ENCODE measurements at places on chromosomes 12 and 14.
A peak's percentile ranks its signal among the peaks of the same experiment; 100 is the strongest.

- DNase-seq = no peak
Observed at GRCh38 chr14:35932136-35932535, 106.0 kb downstream of the BRMS1L start.

DNA sequence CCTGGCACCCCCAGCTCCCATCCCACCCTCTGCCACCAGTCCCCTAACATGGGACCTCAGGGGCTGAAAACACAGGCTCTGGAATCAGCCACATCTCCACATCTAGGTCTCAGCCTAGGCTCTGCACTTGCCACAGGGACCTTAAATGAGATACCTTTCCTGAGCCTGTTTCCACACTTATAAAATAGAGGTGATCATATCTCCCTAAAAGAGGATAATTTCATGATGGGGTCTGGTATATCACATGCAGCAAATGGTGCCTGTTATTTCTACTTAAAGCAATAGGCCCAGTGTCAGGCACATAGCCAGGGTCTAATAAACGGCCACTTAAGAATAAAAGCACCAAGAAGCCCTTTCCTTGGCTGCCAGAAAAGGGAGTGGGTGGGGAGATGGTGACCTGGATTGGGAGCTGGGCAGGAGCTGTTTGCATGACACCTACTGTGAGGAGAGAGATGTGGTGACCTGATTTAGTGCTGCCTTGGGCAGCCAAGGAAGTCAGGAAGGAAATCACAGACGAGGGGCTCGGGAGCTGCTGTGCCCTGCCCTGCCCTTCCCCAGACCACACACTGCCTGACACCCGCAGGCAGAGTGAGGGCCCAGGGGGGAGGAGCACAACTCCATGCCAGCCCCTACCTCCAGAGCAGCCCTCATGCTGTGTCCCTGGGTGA, 71.2 kb downstream of the IRF2BPL start:
- DNase-seq = no peak

- no peak for DNase-seq
Observed at GRCh38 chr14:87864356-87865270, 128.4 kb downstream of the GALC start.

DNA sequence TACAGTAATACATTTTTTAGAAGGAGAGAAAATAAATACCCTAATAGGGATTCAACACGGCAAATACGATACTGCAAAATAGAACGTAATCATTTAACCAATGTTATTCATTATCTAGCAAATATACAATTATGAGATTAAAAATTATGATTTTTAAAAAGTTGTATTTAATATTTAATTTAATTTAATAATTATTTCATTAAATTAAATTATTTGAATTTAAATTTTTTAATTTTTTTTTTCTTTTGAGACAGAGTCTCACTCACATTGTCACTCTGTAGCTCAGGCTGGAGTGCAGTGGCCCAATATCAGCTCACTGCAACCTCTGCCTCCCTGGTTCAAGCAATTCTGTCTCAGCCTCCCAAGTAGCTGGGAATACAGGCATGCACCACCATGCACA, 42.0 kb downstream of the GXYLT1 start:
- no peak for DNase-seq

DNA sequence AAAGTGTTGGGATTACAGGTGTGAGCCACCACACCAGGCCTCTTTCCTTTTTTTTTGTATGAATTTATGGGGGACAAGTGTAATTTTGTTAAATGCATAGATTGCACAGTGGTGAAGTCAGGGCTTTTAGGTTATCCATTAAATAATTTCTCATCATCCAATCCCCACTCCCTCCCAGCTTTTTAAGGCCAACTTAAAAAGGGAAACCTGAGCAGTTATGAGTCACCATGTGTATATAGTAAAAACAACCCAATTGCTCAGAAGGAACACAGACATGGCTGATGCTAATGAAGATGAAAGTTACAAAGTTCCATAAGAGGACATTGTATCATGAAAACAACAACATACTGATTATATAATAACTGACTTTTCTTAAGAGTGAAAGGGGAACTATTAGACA, 25.6 kb upstream of the ARID2 start:
- DNase-seq = no peak

GRCh38 chr14:22276913-22277816, 311.9 kb downstream of the DAD1 start:
- no peak for DNase-seq

GRCh38 chr12:22670762-22671161, 45.8 kb downstream of the ETNK1 start:
- no peak for DNase-seq

DNA sequence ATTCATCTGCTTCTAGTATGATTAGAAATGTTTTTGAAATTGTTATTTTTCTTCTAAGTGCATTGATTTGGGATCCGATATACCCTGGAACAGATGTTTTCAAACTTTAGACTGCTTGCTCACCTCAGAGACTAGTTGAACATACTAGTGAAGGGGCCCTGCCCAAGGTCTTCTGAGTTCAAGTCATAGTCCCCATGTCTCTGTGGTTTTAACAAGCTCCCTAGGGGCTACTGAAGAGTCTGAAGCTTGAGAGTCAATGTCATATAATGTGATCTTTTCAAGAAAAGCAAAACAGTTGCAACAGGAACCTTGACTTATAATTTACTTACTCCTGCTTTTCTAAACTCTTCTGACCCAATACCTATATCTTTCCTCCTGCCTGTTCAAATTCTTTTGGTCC, 7.5 kb upstream of the UBE2N start:
- DNase-seq = no peak

DNA sequence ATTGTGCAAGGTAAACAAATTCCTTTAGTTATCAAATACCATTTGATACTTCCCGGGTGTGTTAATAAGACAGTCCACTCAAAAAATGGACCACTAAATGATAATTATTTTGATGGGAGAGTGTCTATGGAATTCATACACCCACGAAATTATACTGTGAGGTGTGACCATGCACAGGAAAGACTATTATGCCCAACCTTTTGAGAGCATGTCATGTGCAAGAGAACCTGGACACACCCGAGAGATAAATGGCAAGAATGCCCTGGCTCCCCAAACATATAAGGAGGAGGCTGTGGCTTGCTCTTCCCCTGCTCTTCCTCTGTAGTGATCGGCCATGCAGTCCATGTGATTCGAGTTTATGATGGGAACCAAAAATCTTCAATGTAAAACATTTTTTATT, 119.5 kb upstream of the BCL2L14 start:
- no peak for DNase-seq

DNA sequence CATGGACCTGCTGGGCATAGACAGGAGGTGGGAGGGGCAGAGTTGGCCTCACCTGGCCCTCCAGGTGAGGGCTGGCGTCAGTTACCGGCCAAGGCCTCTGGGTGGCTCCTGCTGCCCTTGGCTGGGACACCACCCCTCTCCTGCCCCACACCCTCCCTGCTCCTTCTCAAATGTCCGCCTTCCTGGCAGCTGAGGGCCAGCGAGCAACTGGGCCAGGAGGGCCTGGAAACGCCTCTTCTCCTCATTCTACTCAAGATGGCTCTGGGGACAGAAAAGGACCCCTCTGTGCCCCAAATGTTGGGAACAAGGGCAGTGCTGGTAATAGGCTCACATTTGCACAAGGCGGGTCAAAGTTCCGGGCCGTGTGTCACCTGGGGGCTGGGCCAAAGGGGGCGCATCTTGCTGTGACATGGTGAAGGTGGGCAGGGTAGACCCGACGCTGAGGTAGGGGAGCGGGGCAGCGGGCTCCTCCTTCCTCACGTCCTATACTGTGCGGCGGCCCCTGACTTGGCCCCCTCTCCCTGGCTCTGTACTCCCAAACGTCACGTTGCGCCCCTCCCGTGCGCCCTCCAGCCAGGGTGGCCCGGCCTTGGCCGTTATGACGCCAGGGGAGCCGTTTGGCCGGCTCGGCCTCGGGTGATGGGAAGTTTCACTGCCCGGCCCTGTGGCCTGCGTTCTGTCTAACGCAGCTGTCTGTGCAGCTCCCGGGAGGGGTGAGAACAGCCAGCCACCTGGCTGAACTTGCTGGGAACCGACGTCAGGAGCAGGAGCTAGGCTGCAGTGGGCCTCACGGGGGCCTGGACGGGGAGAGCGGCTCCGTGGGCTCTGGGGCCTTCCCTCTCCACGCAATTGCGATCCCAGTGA, 18.0 kb upstream of the DLK1 start:
- no peak for DNase-seq

GRCh38 chr12:6899427-6899826, 5.2 kb upstream of the LRRC23 start:
- no peak for DNase-seq

GRCh38 chr14:38490273-38490672, 234.4 kb upstream of the CLEC14A start:
- no peak for DNase-seq

DNA sequence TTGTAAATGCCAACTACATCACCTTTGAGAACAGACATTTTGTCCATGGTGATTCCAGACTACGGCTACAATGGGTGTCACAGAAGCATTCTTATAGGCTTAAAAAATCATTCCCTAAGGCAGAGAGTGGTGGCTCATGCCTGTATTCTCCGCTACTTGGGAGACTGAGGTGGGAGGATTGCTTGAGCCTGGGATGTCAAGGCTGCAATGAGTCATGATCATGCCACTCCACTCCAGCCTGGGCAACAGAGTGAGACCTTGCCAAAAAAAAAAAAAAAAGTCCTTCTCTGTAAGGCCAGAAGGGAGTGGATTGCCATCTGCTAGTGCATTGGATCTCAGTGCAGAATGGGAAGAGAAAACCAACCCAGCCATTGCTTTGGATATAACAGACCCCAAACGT, 522.5 kb downstream of the VRK1 start:
- DNase-seq = no peak

GRCh38 chr12:101654442-101654841, 43.0 kb upstream of the CHPT1 start:
- no peak for DNase-seq

GRCh38 chr12:45389426-45389825, 173.5 kb downstream of the ANO6 start:
- no peak for DNase-seq

DNA sequence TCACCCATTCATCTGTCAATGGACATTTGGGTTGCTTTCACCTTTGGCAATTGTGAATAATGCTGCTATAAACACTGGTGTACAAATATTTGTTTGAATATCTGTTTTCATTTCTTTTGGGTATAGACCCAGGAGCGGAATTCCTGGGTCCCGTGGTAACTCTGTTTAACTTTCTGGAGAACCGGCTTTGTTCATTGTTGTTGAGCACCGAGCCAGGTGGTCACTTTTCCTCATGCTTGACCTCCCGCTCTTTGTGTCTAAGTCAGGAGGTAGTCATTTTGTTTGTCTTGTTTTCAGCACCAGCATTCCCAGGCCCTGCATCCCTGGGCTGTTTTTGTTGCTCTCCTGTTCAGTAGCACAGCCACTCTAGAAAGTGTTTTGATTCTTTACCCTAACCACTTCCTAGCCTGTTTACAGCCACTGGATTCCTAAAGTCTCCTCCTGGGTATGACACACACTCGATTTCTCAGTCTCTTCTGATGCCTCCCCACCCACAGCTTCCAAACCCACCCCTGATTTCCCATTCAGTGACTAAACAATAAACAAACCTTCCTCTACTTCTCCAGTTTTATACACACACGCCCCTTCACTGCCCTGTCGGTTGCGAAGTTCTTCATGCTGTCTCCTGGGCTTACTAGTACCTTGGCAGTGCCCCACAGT, 37.9 kb downstream of the B4GALNT3 start:
- peak; percentile 38 for DNase-seq

- no peak for DNase-seq
Observed at GRCh38 chr14:83838226-83838625, 1691.7 kb upstream of the FLRT2 start.

DNA sequence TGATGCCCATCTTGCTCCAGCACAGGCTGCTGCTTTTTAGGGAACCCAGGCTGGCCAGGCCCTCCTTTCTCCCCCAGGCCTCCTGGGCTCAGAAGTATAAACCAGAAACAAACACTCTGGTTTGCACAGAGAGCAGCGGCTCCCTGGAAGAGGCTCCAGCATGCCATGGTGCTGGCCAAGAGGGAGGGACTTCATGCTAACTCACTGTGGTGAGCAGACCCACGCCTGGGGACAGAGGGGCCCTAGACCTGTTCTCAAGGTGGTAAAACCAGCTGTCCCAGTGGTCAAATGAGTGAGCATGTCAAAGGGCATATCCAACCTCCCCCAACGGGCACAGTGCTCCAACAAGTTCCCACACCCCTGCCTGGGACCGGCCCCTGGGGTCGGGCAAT, 15.5 kb downstream of the BCL11B start:
- no peak for DNase-seq

GRCh38 chr14:40004871-40005500, 572.8 kb upstream of the FBXO33 start:
- no peak for DNase-seq

DNA sequence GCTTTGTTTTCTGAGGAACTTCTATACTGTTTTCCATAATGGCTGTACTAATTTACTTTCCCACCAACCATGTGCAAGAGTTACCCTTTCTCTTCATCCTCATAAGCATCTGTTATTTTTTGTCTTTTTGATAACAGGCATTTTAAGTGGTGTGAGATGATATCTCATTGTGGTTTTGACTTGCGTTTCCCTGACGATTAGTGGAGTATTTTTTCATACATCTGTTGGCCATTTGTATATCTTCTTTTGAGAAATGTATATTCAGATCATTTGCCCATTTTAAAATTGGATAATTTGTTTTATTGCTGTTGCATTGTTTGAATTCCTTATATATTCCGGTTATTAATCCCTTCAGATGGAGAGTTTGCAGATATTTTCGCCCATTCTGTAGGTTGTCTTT, 10.2 kb upstream of the HMGA2 start:
- DNase-seq = no peak

DNA sequence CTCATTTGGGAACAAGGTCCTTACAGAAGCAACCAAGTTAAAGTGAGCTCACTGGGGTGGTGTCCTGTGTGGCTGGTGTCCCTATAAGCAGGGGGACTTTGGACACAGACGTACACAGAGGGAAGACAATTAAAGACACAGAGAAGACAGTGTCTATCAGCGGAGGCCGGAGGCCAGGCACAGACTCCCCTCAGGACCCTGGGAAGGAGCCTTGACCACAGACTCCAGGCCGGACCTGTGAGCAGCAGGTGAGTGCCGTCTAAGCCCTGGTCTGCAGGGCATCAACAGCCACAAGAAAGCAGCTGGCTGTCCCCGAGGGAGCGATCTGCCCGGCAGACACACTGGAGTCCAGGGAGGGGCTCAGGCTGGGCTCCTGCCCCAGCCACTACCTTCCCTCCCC, 219.1 kb upstream of the C14orf180 start:
- DNase-seq = no peak

DNA sequence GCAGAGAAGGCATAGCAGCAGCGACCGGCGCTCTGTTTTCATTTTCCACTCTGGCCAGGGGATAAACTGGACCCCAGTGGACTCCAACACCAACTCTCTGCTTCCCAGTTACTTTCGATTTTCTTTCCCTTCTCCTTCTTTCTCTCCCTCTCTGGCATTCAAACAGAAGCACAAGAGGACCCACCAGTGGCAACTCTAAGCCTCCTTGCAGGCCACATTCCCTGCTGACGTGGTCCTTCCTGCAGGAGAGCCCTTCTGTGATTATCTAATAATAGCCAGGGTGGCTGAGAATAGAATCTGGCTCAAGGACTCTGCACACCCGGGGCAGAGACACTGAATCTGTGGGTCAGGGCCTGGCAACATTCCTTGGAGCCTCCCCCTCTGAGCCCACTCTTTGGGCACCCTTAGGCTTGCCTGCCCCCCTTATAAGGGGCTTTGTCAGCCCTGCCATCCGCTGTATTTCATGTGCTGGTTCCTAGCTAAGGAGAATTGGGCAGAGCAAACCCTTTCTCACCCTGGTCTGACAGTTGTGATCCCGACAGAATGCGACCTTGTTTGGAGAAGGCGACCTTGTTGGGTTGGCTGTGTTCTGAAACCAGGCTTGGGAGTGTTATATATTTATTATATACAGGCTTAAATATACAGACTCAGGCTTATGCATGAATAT, 8.2 kb upstream of the HOXC6 start:
- no peak for DNase-seq

GRCh38 chr14:50758945-50759344, 72.0 kb downstream of the NIN start:
- DNase-seq = no peak

All from right atrium auricular region (tissue), 2 donors.